ENCODE measurements at places on chromosomes 16 and 17. TPM values are rescaled to one million over a fixed set of nuclear protein-coding genes. Genes with fewer than 3 reads are reported as not detected.
A peak's percentile ranks its signal among the peaks of the same experiment; 100 is the strongest.

Gene GP2
- total RNA-seq = not detected

Gene KRTAP9-8
- not detected for total RNA-seq

Gene CD300LG
- total RNA-seq = not detected

Gene KRT9
- not detected for total RNA-seq

Gene FHOD1
- total RNA-seq = 21.2 TPM

Gene VTN
- not detected for total RNA-seq

Gene SLC5A10
- 0.10 TPM for total RNA-seq

Gene OTOP2
- total RNA-seq = not detected

Gene CCL5
- not detected for total RNA-seq

GRCh38 chr16:67844497-67844896 lies 2.2 kb upstream of the NUTF2 start:
- no peak for DNase-seq

GRCh38 chr17:81176666-81177065 lies 10.6 kb upstream of the AATK start:
- DNase-seq = no peak

- DNase-seq = no peak
Observed at GRCh38 chr16:69767459-69768229, 5.5 kb downstream of the WWP2 start.

DNA sequence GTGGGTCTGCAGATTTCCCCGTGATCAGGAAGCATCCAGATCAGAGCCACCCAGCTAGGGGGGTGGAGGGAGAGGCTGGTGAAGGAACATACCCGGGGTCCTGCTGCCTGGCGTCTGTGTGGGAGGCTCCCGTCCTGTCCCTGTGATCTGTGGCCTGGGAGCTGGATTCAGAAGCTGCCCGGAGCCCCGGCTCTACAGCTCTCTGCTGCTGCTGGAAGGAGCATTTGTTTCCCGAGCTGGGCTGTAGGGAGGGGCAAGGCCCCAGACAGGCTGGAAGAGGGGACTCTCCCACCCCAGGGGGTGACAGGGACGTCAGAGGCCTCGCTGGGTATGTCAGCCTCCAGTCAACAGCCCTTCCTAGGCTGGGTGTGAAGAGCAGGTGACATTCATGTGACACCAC lies 10.2 kb downstream of the SOX8 start:
- no peak for DNase-seq

DNA sequence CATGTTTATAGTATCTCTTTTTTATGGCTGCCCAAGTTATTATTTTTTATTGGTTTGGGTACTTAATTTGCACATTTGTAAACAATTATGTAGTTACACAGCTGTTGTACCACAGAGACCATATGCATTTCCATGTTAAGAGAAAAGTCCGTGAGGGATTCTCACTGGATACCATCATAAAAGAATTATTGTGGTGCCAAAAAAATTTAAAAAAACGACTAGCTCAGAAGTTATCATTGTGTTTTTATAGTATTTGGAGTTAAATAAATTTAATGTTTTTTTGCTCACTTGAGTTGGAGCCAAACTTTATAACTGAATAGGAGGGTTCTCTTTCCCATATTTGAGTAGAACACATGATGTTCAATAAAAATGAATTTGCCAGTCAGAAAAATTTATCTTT lies 618.7 kb downstream of the WWOX start:
- no peak for DNase-seq

GRCh38 chr16:20798364-20798763 lies 7.9 kb downstream of the ERI2 start:
- DNase-seq = no peak

DNA sequence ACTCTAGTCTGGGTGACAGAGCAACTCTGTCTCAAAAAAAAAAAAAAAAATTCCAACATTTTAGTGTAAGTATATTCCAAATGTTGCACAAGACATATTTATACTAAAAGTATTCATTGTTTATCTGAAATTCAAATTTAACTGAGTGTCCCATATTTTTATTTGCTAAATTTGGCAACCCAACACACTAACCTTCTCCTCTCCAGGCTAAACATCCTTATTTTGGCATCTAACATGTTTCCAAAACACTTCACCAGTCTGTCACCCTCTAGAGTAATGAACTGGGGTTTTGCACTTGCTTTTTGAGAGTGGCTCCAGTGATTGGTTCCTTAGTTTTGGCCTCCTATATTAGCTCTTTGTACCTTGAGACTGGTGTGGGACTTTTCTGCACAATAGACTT lies 243.4 kb upstream of the SALL1 start:
- no peak for DNase-seq

- no peak for DNase-seq
Observed at GRCh38 chr16:89478576-89479221, 11.7 kb downstream of the ANKRD11 start.

GRCh38 chr17:1227917-1228780 lies 42.1 kb upstream of the BHLHA9 start:
- DNase-seq = no peak

DNA sequence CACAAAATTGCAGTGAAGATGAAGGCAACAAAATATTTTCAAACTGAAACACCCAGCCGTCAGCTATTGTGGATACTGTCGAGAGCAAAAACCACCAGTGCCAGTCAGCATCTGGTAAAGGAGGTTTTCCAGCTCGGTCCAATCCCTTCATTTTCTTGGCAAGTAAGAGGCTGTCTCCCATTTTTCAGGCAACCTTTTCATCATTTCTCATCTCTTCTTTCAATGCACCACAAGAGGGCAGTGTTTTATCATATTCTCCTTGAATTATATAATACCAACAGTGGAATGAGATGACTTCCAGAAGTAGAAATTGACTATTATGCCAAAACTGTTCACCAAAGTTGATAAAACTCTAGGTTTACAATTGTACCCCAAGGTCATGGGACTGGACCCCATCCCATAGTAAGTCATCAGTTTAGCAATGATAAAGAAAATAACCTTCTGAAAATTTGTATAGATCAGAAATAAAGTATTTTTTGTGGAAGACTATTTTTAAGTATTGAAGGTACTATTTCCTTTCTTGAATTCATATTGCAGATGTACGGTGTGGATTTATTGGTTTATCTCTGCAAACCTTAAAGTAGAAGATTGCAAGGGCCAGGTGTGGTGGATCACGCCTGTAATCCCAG lies 16.8 kb downstream of the NQO1 start:
- peak; percentile 64 for DNase-seq

GRCh38 chr16:86747761-86748160 lies 169.4 kb downstream of the FOXL1 start:
- no peak for DNase-seq

- DNase-seq = peak; percentile 47
Observed at GRCh38 chr16:77499373-77500285, 64.8 kb upstream of the ADAMTS18 start.

- peak; percentile 9 for DNase-seq
Observed at GRCh38 chr17:37650419-37651003, 7.3 kb upstream of the DDX52 start.

- DNase-seq = no peak
Observed at GRCh38 chr16:55367301-55367811, 43.4 kb downstream of the IRX6 start.

GRCh38 chr16:85969159-85969558 lies 70.2 kb downstream of the IRF8 start:
- no peak for DNase-seq

- DNase-seq = no peak
Observed at GRCh38 chr16:83418565-83418964, 389.2 kb upstream of the HSBP1 start.

GRCh38 chr17:81666092-81666341 lies 388 bp downstream of the OXLD1 start:
- DNase-seq = no peak

DNA sequence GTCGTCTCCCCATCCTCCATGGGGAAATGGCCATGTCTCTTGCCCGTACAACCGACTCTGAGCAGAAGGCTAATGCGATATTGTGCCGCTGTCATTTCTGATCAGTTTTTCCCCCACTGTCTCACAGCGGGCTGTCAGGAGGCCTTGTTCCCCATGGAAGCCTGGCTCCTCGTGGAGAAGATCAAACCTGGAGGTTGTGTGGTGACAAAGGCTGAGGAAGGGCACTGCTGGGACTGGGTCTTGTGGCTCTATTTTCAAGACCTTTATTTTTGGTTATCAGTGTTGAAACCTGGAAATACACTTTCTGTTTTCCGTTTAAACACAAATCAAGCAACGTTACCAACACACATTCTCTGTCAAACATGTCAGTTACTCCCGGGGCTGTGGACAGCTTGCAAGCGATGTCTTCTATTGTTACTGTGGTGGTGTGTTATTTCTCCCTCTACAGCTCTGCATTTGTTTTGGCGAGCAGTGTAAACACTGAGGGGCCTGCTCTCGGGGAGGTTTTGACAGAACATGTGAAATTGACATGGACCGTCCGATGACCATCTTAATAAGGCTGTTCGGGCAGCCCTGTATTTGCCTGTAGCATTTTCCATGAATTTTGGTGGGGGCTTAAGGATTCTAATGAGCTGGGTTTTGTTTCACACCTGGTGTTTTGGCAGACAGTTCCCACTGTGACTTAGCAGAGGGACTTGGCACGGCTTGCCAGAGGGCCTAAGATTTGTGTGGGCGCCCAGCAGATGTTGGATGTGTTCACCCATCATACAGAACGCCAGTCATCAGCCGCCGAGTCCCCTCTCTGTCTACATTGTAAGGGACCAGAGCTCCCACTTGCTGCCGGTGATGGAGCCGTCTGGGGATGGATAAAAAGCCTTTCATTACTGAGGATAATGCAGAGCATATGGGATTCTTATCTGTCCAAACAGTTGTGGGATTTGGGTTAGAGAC lies 12.5 kb downstream of the RBFOX1 start:
- no peak for DNase-seq

- DNase-seq = no peak
Observed at GRCh38 chr17:77400445-77400870, 259.7 kb downstream of the SEC14L1 start.

DNA sequence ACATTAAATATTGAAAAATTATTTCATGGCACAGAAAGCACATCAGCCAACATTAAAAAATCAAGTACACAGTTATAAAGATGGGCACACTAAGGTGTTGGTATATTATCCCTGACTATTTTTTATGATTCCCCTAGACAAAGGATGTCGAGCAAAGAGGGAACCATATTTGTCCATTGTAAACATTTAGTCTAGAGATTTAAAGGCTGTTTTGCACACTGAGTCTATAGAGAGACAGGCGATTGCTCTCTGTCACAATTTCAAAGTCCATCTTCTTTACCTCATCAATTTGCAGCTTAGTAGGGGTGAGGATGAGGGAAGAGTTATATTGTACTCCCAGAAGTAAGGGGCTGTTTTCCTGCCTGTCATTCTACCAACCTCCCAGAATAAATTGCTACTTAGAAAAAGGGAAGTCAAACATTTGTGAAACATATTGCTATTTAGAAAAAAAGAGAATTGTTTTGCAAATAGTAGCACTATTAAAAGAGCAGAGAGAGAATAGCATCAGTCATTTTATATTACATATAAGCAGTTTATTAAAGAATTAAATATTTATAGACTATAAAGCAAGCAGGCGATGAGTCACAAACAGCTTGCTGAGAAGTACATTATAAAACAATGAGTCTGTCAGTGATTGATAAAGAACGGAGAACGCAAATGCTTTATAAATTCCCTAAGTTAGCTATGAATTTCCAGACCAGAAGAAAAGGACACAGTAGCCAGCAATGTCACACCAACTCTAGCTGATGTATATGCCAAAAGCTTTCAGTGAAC lies 270.6 kb upstream of the PMFBP1 start:
- no peak for DNase-seq

- no peak for DNase-seq
Observed at GRCh38 chr16:23968176-23968575, 132.4 kb downstream of the PRKCB start.

- no peak for DNase-seq
Observed at GRCh38 chr17:40321524-40321929, 12.5 kb downstream of the RARA start.

DNA sequence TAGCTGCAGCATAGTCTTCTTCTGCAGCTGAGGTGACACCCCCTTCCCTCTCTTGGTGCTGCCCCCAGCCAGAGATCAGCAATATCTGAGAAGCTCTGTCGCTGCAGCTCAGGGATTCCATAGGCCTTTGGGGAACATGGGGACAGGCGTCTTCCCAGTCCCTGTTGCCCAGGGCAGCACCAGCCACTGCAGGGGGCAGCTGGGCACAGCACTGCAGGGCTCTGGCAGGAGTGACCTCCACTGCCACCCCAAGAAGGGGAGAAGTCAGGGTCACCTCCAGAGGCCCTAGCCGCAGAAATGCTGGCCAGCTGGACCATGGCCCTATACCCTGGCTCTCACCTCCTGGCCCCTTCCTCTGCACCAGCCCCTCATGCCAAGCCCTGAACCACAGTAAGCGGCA lies 16.9 kb downstream of the SCN4A start:
- no peak for DNase-seq

DNA sequence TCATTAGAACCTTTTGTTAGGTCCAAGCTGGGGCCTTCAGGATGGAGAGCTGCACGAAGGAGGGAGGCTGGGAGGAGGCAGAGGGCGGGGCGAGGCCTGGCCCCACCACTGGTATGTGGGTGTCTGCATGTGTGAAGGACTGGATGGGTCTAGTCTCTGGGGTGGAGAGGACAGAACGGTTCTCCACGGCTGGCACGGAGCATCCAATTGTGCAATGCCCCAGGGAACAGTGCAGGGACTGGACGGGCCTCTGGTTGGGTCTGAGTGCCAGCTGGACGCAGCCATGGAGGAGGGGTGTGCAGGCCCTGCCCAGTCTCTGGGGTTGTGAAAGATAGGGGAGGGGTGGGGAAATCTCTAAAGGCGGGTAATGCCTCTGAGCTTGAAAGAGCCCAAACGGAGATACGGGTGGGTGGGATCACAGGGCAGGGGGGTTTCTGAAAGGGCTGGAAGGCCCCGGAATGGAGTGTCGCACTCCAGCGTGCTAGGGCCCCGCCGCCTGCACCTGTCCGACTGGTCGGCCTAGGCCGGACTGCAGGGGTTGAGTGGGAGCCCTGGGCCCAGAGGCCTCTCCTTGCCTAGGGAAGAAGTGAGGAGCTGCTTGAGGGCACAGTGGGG lies 1.6 kb downstream of the PPL start:
- DNase-seq = peak; percentile 47

DNA sequence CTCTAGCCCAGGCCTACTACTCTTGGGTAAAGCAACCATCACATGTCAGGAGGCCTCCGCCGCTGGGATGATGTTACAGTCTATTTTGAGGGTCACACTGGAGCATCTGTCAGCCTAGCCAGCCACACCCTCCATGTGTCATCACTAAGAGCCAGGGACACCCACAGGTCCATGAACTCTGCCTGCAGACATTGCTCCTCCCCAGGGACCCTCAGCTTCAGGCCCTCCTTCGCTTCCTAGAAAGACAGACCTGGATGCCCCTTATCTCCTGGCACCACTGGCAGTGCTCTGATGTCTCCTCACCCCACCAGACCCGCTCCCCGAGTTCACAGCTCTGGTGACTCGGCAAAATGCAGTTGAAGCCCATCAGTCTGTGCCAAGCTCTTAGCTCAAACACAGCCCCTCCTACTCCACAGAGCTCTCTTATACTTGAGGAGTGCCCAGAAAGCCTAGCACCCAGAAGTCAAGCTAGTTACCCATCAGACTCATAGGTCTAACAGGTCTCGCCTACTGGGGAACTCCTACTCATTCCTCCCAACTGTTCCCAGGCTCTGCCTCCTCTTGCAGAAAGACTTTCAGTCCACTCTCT lies 5.9 kb downstream of the RANBP10 start:
- no peak for DNase-seq

- no peak for DNase-seq
Observed at GRCh38 chr17:47077576-47077975, 98.5 kb upstream of the RPRML start.

- no peak for DNase-seq
Observed at GRCh38 chr16:66617728-66618127, 13.2 kb downstream of the CMTM3 start.

All from H4 (cell line).